Lung (tissue), 17 donors: ENCODE measurements at places on chromosomes 5 and 9.

- no peak for DNase-seq
Measured at GRCh38 chr9:121801579-121801978, 150.1 kb downstream of the DAB2IP start.

DNA sequence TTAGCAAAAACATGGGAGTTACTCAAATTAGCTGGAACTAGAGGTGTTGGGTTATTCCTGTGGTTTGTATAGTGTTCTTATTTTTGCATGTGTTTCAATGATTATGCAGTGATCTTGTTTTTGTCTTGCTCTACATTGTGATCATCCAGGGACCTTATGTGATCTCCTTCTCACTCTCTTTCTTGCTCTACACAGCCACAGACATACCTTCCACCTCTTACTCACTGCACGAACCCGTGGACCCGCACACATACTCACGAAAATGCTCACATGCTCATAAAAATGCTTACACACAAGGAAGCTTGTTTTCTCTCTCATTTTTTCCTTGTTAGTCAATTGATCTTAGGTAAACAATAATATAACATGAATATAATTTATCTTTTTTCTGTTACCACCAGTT lies 187.1 kb downstream of the KDM4C start:
- DNase-seq: no peak

GRCh38 chr9:29449306-29449705 lies 1876.0 kb upstream of the C9orf72 start:
- no peak for DNase-seq

DNA sequence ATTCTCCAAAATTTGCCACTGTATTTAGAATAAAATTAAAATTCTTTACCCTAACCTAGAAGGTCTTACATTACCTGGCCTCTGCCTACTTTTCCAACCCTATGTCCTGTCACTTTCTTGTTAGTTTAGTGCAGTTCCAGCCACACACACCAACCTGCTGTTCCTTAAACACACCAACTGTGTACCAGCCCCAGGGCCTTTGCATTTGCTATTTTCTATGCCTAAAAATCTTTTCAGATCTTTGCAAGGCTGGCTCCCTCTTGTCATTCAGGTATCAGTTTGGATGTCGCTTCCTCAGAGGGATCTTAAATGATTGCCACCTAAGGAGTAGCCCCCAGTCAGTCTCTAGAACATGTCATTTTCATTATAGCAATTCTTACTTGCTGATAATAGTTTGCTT lies 17.7 kb upstream of the NRG2 start:
- no peak for DNase-seq
